NCI-H1105 treated with DMSO at 0.1 percent for 48 hours (cell line): ENCODE measurements at places on chromosomes 13 and 19.

DNA sequence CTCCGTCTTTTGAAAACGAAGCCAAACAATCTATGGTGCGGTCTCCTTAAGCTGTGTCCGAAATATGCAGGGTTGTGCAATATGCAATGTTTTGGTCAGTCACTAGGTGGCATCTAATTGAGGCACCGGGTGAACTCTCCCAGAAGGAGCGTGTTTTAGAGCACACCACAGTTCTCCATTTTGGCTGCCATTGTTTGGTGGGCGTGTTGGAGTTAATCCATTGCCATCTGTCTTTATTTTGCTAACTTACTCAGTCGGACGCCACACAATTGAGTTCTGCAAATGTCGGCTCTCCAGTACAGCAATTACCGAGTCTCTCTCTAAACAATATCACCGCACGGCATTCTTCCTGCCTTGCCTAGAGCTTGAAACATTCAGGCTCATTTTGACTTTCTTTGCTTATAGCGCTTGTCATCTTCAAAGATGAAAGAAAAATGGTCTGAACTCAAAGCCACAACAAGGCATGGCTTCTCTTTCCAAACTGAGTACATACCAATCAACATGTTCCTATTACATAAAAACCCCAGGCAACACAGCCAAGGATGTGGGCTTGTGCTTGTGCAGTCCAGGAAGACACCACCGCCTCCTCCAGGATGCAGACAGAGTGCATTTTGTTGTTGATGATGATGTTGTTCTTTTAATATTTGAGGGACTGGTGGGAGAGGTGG lies 182.0 kb upstream of the SERP2 start:
- peak; percentile 13 for DNase-seq

DNA sequence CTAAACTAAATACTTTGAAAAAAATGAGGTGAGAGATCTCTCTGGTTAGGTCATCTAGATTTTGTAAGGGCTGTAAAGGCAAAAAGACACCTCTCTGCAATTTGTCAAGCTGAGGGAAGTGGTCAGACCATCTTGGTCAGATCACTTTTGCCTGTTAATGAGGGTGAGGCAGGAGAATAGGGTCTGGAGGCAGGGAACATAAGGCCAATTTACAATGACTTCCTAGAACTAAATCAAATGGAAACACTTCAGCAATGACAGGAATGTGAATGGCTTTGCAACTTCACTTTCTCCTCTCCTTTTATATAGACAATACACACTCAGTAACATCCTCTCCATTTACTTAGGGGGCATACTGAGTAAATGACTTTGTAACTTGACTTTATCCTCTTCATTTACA lies 1653.4 kb downstream of the SLITRK5 start:
- DNase-seq: no peak

- no peak for DNase-seq
Measured at GRCh38 chr13:30113551-30113950, 193.8 kb downstream of the KATNAL1 start.

- DNase-seq: no peak
Measured at GRCh38 chr13:102530751-102531150, 66.0 kb upstream of the TPP2 start.

DNA sequence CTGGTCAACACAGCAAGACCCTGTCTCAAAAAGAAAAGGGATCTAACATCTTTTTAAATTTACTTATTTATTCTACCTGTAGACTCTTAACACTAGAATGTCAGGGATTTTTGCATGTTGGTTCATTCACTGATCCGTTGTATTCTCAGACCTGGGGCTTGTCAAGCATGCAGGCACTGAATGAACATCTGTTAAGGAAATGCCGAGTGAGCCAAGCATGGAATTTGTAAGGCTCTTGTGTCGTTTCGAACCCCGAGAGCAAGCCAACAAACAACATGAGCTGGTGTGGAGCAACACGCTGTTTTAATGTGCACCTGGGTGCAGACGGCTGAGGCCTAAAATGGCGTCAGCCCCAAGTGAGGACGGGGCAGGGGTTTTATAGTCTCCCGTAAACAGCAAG lies 10.0 kb upstream of the OR1M1 start:
- DNase-seq: no peak

GRCh38 chr13:39051157-39051556 lies 12.9 kb downstream of the NHLRC3 start:
- DNase-seq: peak; percentile 45

GRCh38 chr13:27022571-27023311 lies 148.9 kb downstream of the USP12 start:
- DNase-seq: no peak

GRCh38 chr19:41218615-41219507 lies at the start of gene AXL:
AXL (plus strand) TSS chr19:41219223; CDS start chr19:41219393, 170 bp downstream.
- DNase-seq: no peak

- DNase-seq: no peak
Measured at GRCh38 chr13:43631106-43631505, 155.7 kb downstream of the ENOX1 start.

- DNase-seq: no peak
Measured at GRCh38 chr13:114077933-114078325, 54.5 kb downstream of the RASA3 start.

- DNase-seq: no peak
Measured at GRCh38 chr19:43667126-43667875, 2.7 kb downstream of the PLAUR start.

- DNase-seq: no peak
Measured at GRCh38 chr19:35908010-35908441, at the start of gene TYROBP. TYROBP (minus strand) TSS chr19:35908295; CDS start chr19:35908228, 67 bp downstream.

- DNase-seq: no peak
Measured at GRCh38 chr13:30002577-30002976, 152.2 kb upstream of the UBL3 start.

DNA sequence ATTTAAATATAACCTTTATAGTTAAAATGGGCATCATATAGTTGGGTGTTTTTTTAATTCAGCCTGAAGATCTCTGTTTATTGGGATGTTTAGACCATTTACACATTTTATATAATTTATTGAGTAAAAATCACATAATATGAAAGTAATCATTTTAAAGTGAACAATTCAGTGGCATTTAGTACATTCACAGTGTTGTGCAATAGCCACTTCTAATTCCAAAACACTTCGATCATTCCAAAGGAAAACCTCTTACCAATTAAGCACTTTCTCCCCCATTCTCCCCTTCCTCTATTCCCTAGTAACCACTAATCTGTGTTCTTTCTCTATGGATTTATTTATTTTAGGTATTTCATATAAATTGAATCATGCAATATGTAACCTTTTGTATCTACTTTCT lies 30.2 kb downstream of the ZNF527 start:
- DNase-seq: no peak

DNA sequence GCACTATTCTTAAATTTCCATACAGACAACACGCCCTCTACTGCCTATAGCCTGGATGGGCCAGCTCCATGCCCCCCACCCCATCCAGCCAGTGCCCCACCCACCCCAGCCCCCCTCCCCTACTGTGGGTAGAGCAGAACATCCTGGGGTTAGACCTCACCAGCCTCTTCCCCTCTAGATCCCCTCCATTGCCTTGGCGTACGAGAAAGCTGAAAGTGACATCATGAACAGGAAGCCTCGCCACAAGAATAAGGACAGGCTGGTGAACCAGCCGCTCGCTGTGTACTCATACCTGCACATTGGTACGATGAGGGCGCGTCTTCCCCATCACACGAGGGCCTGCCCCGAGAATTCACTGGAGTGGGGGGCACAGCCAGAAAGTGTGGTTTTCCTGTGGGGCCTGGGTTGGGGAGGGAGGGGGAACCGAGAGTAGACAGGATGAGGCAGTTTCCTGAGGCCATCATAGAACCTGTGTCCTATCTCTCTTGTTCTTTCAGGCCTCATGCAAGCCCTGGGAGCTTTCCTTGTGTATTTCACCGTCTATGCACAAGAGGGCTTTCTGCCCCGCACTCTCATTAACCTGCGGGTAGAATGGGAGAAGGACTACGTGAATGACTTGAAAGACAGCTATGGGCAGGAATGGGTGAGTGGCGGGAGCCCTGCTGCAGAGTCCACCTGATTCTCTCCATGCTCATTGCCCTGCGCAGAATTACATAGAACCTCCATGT lies 29.1 kb downstream of the ATP12A start:
- DNase-seq: no peak

GRCh38 chr13:29953542-29953941 lies 103.1 kb upstream of the UBL3 start:
- DNase-seq: no peak

DNA sequence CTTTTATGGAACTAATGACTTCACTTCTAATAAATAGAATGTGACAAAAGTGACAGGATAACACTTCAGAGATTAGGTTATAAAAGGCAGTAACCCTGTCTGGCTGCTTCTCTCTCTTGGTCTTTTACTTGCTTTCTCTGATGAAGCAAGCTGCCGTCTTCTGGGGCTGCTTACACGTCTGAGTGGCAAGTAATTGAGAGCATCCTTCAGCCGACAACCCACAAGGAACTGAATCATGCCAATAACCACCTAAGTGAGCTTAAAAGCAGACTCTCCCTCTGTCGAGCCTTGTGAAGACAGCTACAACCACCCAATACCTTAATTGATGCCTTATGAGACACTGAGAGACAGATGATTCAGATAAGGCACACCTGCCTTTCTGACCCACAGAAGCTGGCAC lies 1091.2 kb downstream of the SLITRK1 start:
- DNase-seq: no peak

DNA sequence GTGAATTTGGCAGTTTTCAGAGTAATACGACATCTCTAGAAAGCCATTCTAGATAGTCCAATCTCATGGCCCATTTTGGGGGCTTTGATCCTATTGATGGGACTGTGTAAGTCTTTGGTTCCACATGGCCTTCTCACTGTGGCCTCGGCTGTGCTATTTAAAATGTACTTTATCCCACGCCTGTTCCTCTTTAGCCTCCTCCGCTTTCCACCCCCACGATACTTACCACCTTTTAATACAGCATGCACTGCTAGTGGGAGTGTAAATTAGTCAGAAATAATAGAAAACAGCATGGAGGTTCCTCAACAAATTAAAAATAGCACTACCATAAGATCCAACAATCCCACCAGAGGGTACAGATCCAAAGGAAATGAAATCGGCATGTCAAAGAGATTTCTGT lies 28.3 kb upstream of the CEBPG start:
- DNase-seq: no peak

DNA sequence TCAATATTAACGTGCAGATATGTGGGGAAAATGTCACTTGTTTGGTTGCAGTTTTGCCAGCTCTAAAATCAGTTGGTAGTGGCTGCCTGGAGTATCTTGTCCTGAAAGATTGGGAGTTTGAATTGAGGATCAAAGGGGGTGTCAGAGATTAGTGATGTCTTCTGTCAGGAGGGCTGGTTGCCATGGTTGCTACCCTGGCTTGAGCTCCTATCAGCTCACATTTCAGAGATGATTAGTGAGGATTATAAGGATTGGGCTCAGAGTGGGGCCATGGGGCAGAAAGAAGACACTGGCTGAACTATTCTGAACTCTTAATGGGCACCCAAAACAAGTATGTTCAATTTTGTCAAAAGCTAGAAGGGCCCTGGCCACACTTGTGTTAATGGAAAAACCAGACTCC lies 95.5 kb upstream of the RNF113B start:
- no peak for DNase-seq

DNA sequence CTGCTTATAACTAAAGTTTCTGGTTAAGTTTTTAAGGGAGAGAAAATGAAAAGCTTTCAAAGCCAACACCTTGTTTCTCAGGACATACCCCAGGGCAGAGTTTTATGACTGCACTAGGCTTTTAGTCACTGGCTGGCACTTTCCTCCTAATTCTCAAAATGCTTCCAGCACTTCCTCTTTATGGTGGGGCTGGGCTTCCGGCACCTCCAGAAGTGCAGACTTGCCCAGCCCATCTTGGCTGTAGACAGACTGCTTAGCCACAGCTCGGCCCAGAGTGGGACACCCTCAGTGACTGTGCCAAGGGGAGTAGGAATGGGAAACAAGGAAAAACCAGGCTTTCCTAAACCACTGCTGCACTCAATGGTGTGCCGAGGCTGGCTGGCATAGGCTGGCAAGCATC lies 23.2 kb upstream of the GTF3A start:
- no peak for DNase-seq

- DNase-seq: no peak
Measured at GRCh38 chr19:16541526-16542044, 652 bp downstream of the CHERP start.

GRCh38 chr19:3281026-3281425 lies 56.6 kb downstream of the CELF5 start:
- no peak for DNase-seq

DNA sequence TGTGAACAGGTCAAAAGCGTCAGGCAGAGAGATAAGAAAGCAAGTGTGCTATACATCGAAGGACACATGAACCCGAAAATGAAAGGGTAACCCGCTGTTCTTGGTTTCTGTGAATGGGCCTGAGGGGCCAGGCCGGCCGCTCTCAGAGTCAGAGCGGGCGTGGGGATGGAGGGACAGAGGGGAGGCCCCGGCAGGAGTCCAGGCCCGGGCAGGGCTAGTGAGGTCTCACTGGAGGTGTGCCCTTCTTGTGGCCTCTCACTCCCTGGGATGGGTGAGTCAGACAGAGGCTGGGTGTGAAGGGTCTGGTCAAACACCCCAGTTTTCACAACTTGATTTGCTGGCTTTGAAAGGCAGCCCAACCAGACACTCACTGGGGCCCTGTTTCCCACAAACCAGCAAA lies 17.4 kb upstream of the NDUFS7 start:
- DNase-seq: no peak
